ENCODE measurements at places on chromosomes 7 and 10. TPM values are rescaled to one million over a fixed set of nuclear protein-coding genes. Genes with fewer than 3 reads are reported as not detected.

Gene RBP3
- total RNA-seq = not detected

Gene SEMA3A
- 1.7 TPM for total RNA-seq

Gene SLC26A4
- 1.1 TPM for total RNA-seq

Gene ANKRD1
- not detected for total RNA-seq

DNA sequence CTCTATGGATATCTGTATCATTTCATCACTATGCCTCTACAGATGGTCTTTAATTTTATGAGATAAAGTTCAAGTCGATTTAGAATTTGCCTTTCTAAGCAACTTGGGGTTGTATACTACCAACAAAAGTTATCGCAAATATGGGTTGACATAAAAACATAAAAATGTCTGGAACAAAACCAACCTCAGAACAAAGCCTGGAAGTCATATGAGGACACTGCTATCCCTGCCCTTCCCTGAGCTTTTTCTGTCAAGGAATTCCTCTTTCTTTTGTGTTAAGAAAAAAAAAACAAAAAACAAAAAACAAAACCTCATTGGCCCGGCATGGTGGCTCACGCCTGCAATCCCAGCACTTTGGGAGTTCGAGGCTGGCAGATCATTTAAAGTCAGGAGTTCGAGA lies 319.3 kb downstream of the CAMK1D start:
- DNase-seq = no peak

GRCh38 chr7:110309941-110310340 lies 781.0 kb upstream of the LRRN3 start:
- DNase-seq = no peak

- DNase-seq = no peak
Observed at GRCh38 chr7:55245271-55245723, 119.8 kb upstream of the LANCL2 start.

DNA sequence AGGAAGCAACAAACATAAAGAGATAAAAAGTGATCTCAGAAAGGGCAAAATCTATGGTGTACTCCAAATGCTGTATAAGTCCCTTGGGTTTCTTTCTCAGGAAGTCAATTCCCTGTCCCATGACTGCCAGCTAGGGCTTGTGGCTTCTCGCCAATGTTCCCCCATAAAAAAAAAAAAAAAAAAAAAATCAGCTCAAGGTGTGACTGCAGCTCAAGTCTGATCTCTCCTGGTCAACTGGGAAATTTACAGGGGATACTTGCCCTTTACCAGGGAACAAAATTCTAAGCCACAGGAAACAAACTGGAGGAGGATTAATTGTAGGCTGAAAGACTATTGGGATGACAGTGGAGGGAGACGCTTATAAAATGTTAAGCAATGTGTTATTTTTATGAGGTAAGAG lies 76.0 kb downstream of the PCGF5 start:
- no peak for DNase-seq

- no peak for DNase-seq
Observed at GRCh38 chr7:132636581-132636980, 60.3 kb upstream of the PLXNA4 start.

GRCh38 chr10:110724116-110724921 lies 80.2 kb downstream of the RBM20 start:
- DNase-seq = no peak

DNA sequence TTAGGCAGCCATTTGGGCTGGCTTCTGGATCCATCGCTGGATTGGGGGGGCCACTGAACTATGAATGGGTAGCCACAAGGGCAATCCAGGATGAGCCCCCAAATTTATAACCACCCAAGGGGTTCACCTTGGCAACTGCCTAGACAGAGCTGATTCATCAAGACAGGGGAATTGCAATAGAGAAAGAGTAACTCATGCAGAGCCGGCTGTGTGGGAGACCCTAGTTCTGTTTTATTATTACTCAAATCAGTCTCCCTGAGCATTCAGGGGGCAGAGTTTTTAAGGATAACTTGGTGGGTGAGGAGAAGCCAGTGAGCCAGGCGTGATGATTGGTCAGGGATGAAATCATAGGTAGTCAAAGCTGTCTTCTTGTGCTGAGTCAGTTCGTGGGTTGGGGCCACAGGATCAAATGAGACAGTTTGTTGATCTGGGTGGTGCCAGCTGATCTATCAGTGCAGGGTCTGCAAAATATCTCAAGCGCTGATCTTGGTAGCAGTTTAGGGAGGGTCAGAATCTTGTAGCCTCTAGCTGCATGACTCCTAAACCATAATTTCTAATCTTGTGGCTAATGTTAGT lies 57.9 kb downstream of the DNAJB9 start:
- DNase-seq = no peak

DNA sequence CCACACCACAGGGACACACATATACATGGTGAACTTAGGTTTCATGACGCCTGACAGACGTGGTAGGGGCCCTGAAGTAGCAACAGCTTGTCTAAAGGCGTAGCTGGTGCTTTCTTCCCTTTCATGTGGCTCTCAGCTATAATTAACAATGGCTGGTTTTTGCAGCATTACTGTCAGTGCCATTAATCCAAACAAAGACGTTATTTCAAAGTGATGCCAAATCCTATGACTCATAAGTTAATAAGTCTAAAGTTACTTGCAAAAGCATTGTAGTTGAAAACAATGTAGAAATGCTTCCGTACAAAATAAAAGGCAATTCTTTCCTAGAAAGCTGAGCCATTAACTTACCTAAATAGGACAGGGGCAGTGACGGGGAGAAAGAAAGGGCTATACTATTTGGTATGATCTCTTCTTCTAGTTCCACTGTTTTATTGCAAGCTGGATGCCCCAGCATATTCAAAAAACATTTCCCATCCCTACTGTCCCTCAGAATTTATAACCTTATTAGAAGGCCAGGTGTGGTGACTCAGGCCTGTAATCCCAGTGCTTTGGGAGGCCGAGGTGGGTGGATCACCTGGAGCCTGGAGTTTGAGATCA lies 105.4 kb downstream of the ODAD2 start:
- DNase-seq = no peak

- DNase-seq = no peak
Observed at GRCh38 chr7:2215851-2216250, 16.9 kb downstream of the MAD1L1 start.

- no peak for DNase-seq
Observed at GRCh38 chr10:62734781-62735463, 69.6 kb upstream of the ADO start.

- DNase-seq = no peak
Observed at GRCh38 chr7:16423761-16424160, 2.4 kb upstream of the CRPPA start.

GRCh38 chr7:47202146-47202783 lies 379.6 kb downstream of the TNS3 start:
- DNase-seq = no peak

DNA sequence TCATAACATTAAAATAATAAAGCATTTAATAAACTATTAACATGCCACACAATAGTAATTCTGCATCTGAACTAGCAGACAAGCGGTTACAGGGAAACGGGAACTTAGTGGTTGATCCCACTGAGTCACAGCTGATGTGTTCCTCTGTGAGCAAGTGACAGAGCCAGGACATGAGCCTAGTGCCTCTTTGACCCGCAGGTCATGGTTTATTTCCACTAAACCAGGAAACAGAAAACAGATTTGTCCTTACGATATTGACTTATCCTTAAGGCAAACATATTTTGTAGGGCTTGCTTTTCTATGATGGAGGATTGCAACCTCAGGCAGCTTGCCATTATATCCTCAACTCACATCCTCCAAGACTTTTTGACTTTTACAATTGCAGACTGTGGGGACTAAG lies 987.3 kb downstream of the CCSER2 start:
- no peak for DNase-seq

DNA sequence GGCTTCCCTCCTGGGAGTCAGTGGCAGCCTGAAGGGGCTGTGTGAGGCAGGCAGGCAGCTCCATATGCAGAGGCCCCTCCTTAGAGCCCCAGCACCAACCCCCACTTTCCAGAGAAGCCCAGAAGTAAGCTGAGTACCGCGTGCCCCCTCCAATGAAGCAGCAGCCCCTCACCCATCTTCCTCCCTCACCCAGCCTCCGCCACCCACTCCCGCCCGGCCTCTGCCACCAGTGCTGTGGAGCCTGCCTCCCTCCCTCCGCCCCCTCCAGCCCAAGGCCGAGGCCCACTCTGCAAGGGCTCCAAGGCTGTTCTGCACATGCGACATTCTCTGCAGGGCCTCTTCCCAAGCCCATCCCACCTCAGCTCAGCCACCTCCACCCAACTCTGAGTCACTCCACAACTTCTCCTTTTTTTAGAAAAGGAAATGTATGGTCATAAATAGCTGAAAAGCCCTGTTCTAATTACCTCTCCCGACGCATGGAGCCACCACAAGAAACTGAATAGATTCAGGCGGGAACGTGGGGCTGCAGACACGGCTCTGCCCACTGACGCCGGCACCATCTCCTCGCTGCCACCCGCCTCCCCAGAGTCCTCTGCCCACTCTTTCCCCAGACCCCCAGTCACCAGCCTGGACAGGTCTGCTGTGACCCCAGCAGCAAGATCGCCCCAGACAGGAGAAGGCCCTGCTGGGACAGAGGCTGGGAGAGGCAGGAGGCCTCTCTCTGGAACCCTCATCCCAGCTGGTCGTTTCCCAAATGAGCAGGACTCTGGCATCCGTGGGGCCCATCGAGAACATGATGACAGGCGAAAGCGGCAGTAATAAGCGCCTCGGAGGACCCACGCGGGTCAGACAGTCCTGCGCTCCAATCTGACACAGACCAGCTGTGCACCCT lies 213.9 kb downstream of the MAD1L1 start:
- DNase-seq = no peak
